ENCODE measurements at places on chromosomes 2 and 18.

GRCh38 chr2:191041418-191042161 lies 27.6 kb upstream of the STAT1 start:
- DNase-seq = no peak

DNA sequence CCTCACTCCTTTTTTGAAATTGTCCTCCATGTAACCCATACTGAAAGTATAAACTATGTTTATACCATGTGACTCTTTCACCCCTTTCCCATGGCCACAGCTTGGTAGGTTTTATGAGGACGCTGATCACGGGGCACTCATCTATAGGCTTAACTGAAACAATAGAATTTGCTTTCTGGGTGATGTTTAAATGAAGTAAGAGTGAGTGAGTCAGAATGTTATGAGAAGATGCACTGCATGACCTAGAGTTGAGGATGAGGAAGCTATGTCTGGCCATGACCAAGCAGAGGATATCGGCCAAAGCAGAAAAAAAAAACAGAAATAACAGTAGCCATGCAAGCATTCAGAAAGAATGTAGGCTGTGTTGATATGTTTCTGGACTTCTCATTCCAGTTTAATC lies 34.9 kb downstream of the SCN1A start:
- no peak for DNase-seq

DNA sequence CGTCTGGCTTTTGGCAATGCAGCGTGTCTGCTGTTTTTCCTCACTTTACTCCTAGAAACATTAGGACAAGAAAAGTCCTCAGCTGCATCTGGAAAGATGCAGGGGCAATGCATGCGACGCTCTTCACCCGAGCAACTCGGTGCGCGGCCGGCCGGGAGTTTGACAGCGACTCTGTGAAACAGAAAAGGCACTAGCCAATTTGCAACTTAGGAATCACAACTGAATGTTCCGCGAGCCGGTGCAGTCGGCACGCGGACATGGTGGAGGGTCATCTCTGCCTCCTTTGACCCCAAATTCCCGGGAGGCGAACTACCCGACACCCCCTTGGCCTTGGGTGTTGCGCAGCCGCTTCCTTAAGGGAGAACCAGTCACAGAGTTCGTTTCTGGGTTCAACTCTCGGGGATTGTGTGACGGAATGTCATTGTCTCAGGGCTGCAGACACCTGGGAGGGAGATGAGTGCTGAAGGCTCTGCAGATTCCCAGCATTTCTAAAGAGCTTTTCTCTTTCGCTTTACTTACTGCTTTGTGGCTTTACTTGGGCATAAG lies 9.8 kb downstream of the NR4A2 start:
- DNase-seq = no peak

DNA sequence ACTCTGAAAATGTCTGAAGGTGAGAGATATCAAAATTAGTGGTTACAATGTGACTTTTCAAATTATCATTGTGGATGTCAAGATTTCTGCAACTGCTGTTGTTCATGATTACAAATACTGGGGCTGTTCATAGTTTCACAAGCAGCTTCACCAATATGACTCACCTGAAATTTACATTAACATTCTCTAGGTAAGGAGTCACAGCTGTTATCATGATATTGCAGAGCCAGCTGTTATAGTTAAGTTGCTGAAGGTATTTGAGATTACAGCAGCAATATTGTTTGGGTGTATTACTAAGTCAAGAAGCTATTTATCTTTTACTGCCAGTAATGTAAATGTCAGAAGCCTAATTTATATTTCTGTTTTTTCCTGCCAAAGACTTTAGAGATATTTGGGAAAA lies 140.0 kb downstream of the MC4R start:
- no peak for DNase-seq

GRCh38 chr2:235831755-235832154 lies 336.4 kb downstream of the GBX2 start:
- no peak for DNase-seq
